ENCODE measurements at places on chromosomes 2 and 18.
A peak's percentile ranks its signal among the peaks of the same experiment; 100 is the strongest.

DNA sequence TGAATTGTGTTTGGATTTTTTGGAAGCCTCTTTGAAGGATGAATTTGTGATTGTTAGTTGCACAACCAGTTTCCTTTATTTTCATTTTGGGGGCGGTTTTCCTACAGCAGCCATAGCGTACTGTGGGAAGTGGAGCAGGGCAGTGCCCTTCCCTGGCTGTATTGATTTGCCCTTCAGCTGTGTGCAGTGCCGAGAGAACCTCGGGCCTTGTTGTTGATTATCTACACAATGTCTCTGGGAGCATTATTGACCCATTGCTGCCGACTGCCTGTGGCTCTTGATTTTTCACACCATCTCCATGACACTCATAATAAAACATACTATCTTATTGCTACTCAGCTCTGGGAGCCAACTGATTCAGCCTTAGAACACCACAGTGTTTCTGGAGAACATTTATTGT is 162.2 kb upstream of the BOD1L2 start:
- no peak for DNase-seq

DNA sequence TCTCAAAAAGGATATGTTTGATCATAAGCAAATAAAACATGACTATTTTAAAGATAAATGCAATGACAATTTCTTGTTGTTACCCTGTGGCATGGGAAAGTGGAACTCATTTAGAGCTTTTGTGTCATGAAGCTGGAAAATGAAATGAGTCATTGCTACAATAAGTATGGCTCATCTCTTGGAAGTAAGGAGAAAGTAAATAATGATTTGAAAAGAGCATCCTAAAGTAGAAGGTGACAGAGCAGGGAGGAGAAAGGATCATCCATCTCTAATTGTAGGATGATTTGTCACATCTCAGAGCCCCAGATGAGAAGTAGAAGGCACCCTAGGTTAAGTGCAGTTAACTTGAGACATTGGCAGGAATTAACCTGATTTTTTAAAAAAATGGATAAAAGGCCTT is 200.5 kb downstream of the CPS1 start:
- DNase-seq, result no peak

GRCh38 chr18:21741562-21742314 is 1.1 kb downstream of the MIB1 start:
- peak; percentile 66 for DNase-seq

- DNase-seq, result no peak
These were observed 108.0 kb upstream of the LDAH start for GRCh38 chr2:20930928-20931327.

- peak; percentile 28 for DNase-seq
These were observed 65.6 kb downstream of the SH3RF3 start for GRCh38 chr2:109194620-109194937.

GRCh38 chr2:134421556-134422328 is 167.9 kb downstream of the MGAT5 start:
- no peak for DNase-seq

- DNase-seq, result no peak
These were observed 82.5 kb downstream of the SPRED2 start for GRCh38 chr2:65349863-65350262.

GRCh38 chr2:238635647-238636051 is 208.9 kb downstream of the ASB1 start:
- no peak for DNase-seq

- peak; percentile 46 for DNase-seq
These were observed 39.5 kb downstream of the MBP start for GRCh38 chr18:77093067-77093430.

DNA sequence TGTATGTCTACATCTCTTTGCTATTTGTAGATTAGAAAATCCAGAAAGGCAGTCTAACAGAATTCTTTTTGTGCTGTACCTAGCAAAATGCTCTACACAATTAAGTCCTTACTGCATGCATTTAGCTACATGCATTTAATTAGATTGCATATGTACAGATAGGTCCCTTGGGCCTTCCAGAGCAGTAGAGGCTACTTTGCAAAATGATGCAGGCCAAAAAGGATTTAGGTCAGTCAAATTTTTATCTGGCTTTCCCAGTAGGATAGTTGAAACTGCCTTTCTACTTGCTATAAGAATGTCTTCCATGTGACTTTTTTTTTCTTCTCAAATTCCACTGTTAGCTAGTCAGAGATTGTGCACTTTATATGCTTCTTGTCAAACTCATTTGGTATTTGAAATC is 19.3 kb downstream of the GALNT13 start:
- no peak for DNase-seq

- no peak for DNase-seq
These were observed 284.7 kb downstream of the TRIB2 start for GRCh38 chr2:13001408-13001807.

DNA sequence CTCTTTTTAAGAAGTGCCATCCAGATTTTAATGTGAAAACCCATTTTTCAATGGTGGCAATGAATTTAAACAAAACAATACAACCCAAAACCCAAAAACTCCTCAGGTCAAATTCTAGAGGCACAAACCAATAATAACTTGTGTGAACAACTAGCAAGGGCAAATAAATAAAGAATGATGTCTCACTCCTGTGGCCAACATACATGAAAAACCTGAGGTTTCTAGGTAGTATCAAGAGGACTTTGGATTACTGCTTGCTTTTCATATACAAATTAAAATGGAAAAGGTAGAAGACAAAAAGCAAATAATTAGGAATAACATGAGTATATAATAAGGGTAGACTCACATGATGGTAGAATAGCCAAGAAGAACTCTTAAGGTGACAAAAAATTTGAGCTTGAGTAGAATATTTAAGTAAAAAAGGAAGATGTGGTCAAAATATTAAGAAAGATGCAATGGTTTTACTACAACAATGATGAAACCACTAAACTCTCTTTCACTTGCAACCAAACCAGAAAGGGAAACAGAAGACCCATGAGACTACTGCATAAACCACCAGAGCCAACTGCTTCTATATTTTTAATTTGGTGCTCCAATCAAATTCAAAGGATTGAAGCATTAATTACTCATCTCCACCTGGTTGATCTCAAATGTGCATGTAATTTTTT is 53.5 kb downstream of the DARS1 start:
- no peak for DNase-seq

DNA sequence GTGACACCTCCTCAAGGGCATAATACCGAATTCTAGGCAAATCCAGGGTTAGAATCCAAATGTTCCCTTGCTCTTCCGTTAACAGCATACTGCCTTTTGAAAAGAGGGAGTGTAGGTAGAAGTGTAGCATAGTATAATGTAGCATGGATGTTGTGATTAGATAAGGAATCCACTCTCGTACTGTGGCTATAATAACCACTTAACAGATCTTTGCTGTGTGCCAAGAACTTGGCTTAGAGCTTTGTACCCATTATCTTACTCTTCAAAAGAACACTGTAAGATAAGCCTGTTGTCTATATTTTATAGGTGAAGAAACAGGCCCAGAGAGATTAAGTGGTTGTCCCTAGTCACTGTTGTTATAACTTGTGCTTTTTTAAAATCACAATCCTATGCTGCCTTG is 24.2 kb downstream of the WDR75 start:
- no peak for DNase-seq

GRCh38 chr2:10223932-10224720 is 78.6 kb upstream of the HPCAL1 start:
- DNase-seq, result no peak

DNA sequence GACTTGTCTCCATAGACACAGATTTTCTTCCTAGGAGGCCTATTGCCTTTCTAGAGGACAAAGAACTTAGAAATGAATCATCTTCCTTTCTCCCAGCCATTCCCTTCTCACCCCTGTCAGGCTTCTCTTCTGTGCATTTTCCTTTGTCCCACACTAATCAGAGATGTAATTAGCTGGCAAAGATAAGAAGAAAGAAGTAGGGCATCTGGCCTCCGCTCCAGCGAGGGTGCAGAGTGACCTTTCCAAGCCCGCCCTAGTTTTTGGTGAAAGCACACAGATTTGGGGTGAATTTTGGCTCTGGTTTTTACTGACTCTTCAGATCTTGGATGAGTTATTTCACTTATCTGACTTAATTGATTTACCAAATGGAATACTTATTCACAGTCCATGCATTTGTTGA is 626.5 kb downstream of the ZEB2 start:
- no peak for DNase-seq

DNA sequence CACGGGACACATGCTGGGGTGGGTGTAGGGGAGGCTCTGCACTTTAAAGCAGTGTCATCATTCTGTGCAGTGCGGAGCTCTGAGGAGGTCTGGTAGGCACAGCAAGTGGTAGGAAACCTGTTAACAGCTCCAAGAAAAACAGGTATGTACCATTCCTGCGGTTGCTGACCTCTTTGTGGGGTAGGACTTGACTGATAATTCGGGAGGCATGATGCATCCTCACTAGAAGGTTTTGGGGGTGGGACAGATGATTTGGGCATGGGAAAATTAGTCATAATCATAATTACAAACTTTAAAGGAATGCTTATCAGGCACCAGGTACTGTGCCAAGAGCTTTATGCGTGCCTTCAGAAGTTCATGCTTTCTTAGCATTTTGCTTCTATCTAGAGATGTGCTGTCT is 9.7 kb downstream of the DOK1 start:
- DNase-seq, result no peak
